ENCODE measurements at places on chromosomes 6 and 20.

- DNase-seq = peak; percentile 46
Observed at GRCh38 chr6:105424175-105424783, 21.4 kb upstream of the PREP start.

DNA sequence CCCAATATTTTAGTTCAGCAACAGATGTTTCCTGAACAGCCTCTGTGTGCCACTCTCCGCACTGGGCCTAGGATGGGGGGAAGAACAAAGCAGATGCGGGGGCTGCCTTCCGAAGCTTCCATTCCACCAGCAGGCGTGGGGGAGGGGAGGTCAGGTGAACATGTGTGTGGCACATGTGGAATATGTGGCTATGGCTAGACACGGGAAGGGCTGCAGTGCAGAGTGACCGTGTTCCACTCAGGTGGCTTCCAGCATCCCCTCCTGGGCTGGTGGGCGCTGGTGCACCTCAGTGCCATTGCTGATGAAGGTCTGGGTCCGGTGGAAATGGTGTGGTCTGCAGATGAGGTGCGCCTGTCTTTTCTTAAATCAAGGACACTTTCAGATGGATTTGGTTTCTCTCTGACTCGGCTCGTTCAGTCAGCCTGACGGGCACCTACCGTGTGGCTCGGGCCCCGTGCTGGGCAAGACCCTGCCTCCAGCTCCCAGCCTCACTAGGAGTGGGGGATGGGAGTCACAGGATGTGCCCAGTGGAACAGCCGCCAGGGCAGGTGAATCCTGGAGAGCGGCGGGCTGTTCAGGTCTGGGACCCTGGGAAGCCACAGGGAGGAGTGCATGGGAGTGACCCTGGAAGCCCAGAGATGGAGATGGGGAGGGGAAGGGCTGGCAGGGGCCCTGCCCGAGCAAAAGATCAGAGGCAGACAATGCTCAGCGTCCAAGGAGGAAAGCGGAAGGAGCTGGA, 111.0 kb downstream of the SYCP2 start:
- DNase-seq = no peak

- no peak for DNase-seq
Observed at GRCh38 chr6:80547827-80548226, 441.4 kb downstream of the BCKDHB start.

DNA sequence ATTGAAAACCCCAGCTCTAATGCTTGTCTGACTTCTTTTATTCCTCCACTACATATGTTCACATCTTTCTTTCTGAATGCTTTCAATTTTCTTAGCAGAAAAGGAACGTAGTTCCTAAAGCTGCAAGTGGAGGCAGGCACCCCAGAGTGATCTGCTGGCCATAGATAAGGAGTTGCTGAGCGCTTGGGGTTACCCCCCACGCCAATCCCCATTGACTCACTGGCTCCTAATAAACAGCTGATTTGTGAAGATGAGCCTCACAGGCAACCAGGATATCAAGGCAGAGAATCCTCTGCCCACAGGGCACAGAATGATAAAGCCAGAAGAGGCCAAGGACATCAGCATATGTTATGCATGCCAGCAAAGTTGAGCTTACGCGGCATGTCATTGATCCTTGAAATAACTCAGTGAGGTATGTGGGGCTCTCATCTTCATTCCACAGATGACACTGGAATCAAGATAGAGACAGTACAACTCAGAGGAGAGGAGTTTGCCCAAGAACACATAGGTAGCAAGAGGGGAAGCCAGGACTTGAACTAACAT, 129.1 kb upstream of the PTPRT start:
- no peak for DNase-seq

DNA sequence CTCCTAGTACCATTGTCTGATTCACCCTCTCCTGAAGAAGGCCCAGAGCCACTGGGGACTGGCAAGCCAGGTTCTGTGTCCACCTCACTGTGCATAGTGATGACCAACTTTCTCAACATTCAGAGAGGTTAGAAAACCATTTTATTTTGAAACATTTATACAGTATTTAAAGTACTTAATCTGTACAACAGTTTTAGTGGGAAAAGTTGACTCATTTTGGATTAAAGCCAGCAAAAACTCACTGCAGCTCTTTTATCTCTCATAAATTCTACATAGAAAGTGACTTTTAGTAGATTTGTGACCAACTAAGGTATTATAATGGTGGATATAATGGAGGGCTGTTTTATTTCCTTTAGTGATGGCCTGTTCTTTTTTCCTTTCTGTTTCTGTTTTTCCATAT, 9.7 kb downstream of the TULP4 start:
- no peak for DNase-seq
